ENCODE measurements at places on chromosomes 2 and 18.

DNA sequence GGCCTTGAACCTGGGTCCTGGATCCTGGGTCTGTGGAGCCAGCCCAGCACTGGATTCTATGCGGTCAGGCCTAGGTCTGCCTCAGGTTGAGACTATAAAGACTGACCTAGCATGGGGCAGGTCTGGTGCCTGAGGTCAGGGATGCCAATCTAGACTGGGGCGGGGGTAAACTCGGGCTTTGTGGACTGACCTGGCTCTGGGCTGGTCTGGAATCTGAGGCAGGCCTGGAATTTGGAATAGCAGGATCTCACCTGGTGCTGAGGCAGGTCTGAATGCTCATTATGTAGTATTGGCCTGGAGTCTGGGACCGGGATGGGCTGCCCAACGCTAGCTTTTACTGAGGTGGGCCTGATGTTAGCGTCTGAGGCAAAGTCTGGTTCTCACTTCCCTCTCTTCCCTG lies 256.0 kb downstream of the KIAA1328 start:
- no peak for DNase-seq

- no peak for DNase-seq
These were observed 42.0 kb downstream of the RTP5 start for GRCh38 chr2:241911551-241911950.

GRCh38 chr18:62625019-62625418 lies 90.3 kb upstream of the PHLPP1 start:
- DNase-seq, result no peak

DNA sequence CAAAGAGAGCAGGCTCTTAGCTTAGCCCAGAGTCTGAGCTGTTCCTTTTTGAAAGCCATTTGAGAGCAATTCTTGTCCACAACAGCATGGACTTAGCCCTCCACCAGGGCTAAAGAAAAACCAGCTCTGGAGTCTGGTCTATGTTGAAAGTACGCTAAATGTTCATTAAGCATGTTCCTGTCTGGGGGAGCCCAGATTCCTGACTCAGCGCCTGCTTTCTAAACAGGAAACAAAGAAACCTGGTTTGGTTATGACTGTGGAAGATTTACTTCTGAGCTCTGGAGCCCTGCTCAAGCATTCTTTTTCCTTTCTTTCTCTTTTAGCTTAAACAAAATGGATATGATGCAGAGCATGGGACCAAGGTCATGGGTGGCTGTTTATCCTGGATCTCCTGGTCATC lies 279.8 kb downstream of the RBM43 start:
- DNase-seq, result peak; percentile 14

DNA sequence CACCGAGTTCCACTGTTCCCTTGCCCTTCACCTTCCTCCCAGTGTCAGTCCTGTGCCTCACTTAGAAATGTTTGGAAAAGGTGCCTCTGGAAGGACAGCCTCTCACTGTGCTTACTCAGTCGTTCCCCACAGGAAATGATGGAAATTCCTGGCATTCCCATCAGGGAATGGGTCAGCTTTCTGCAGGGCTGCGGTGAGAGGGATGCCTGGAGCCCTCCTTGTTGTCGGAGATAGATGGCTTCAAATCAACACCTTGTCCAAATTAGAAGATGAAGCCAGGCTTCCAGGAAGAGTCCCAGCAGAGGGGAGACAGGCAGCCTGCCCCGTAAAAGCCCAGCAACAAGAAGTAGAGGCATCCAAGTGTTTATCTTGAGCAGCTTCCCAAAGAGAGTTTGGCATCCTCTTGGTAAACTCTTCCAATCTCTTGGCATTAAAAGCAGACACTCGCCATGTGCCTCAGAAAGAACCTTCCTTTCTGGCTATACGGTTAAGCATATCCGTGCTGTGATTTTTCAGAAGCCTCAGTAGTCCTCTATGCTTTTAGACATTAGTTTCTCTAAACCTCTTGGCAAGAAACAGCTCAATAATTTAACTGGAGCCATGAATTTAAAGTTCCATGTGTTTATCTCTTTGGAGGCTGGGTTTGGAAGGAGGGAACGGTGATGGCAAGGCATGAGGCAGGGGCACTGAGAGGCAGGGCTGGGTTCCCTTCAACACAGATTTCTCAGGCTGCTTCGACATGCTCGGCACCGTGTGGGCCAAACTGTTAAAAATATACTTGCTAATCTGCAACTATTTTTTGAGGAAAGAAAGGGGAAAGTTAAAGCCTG lies 25.1 kb downstream of the COLEC12 start:
- peak; percentile 96 for DNase-seq

DNA sequence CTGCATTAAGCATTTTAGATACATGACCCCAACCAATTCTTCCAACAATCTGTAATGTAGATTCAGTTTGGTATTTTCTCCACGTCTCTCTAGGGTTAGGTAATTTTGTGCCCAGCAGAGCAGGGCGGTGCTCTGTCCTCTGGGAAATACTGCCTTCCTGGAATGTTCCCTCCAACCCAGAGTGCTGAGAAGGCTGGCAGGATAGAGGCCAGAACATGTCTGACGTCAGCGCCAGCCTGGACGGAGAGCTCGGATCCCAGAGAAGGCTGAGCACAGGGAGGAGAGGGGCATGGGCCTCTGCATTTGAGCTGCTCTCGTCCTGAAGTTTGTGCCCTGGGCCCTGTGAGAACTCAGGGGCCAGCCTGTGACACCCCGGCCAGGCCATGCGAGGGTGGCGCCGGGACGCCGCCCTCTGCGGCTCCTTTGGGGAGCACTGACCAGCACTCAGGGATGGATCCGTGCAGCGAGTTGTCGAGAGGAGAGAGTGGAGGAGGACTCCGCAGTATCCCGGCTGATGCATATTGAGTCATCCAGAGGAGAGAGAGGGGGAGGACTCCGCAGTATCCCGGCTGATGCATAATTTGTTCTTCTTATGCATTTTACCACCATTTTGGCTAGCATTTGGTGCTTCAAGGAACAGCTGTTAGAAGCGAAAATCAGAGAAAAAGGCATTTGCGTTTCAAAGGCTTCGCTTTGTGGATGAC lies 80.0 kb upstream of the PXDN start:
- DNase-seq, result no peak

GRCh38 chr2:165795011-165795410 lies 964 bp upstream of the GALNT3 start:
- no peak for DNase-seq

- DNase-seq, result no peak
These were observed 20.7 kb upstream of the SNTG2 start for GRCh38 chr2:929925-930324.

GRCh38 chr2:55581435-55581834 lies 36.0 kb downstream of the PPP4R3B start:
- peak; percentile 8 for DNase-seq

DNA sequence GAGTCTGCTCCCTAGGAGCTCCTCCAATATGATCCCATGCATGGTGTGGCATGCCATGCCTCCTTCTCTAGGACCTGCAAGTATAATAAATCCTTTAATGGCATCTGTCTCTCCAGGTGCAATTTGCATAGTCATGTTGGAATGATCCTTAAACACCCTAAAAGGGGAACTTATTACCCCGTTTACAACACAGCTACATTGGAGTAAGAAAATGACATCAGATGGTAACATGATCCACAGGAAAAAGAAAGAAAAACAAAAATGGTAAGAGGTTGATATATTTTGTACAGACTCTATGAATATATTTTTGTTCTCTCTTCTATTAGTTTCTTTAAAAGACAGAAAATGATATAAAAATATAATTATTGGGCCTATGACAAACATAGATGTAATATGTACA lies 79.0 kb downstream of the CRACDL start:
- DNase-seq, result no peak

- no peak for DNase-seq
These were observed 124.1 kb downstream of the RAPGEF4 start for GRCh38 chr2:172859581-172860335.

DNA sequence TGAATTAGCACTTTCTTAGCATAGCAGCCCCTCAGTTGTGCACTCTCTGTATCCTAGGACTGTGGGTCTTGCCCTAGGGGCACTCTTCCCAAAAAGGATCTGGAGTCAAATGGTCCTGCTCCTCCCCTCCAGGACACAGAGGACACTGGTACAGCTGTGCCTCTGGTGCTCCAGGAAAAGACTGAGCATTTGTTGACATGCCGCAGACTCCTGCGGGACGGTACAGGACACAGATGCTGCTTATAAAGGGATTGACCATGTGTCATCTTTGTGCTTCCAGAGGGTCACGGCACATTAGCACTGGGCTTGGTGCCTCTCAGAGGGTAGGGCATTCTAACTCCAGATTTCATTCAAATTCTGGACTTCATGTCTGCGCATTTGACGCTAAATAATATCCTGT lies 110.5 kb downstream of the KLF7 start:
- no peak for DNase-seq

DNA sequence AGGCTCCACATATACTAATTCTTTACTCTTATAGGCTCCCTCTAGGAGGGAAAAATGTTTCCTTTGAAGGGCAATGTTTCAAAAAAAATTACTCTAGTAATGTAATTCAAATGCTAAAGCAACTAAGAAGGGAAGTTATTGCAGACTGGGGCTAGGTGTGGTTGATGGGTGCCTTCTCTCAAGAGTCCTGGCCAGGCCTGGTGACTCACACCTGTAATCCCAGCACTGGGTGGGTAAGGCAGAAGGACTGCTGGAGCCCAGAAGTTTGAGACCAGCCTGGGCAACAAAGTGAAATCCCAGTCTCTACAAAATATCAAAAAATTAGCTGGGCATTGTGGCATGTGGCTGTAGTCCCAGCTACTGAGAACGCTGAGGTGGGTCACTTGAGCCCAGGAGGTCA lies 31.2 kb upstream of the CDKL4 start:
- DNase-seq, result no peak

- no peak for DNase-seq
These were observed 164.3 kb downstream of the TRABD2A start for GRCh38 chr2:84716564-84716963.

DNA sequence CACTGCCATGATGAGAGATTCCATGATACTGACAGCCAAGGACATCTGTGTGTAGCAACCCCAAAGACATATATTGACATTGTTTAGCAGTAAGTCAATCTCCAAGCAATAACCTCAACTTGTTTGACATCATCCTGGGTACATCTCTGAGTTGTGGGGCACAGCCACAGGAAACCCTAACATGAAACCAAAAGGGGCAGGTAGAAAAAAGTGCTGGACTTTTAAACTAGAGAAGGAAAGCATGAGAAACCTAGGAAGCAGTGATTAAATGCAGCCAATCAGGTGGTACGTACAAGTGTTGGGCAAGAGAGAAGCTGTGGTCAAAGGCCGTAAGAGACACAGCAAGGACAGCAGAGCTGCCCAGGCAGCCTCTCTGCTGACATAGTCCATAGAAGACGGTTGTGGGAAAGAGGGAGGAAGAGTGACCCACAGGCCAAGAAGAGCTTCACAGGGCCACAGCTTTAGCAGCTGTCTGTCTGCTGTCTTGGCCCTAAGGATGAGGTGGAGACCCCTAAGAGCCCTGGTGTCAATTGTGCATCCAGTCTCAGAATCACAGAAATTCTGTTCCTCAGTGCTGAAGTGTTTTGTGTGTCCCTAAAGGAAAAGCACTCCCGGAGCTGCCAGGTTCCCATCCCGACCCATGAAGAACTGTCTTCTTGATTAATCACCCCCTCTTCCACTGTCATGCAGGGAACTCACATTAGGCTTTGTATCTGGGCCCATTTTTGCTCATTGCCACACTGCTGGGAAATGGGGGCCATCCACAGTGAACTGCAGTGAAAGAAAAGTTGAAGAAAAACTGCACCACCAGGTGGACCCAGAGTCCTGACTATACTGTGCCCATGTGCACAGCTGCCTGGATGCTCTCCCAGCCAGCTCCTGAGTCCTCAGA lies 25.4 kb upstream of the CHN1 start:
- peak; percentile 37 for DNase-seq

DNA sequence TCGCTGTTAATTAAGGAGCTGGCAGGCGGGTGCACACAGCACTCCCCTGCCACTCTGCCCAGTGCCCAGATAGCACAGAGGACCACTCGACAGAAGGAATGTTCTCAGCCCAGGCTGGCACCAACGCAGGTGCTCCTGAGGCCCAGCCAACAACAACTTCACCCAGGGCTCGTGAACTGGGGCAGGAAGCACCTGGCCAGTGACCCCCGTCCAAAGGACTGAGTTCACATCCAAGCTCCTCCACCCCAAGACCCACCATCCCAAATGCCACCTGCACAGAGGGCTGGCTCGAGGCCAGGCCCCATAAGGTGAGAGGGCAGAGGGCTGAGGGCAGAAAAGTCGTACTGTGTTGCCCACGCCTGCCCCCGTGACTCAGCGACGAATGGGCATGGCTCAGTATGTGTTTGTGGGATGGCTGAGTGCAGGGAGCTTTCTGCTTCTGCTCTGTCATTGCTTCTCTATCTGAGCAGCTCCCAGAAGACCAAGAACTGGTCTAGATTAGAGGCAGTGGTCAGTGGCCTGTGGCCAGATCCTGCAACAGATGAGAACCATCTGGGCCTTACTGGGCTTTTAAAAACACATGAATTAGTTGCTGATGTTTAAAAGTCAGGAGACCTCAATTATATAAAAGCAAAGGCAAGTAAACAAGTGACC lies 68.4 kb downstream of the POLR1A start:
- peak; percentile 66 for DNase-seq

DNA sequence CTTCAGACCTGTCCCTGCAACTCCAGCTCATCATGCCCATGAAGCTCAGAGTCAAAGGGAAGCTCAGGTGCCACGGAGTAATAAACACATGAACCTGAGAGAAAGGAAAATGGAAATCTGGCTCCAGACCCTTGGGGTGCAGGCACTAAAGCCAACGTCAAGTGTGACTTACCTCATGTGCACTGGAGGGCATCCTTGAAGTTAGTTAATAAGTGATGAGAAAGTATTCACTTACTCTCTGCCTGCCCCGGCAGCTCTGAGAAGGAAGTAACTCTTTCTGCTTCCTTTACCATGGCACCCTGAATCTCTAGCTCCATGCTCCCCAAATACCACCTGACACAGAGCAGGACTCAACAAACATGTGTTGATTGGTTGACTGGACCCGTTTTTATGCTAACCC lies 21.4 kb upstream of the AGAP1 start:
- DNase-seq, result no peak

- no peak for DNase-seq
These were observed 161.4 kb downstream of the RPIA start for GRCh38 chr2:88852753-88853402.

GRCh38 chr2:86744152-86744551 lies 24.1 kb downstream of the RMND5A start:
- no peak for DNase-seq

- DNase-seq, result peak; percentile 60
These were observed 306.0 kb upstream of the EPC2 start for GRCh38 chr2:148338541-148338940.

DNA sequence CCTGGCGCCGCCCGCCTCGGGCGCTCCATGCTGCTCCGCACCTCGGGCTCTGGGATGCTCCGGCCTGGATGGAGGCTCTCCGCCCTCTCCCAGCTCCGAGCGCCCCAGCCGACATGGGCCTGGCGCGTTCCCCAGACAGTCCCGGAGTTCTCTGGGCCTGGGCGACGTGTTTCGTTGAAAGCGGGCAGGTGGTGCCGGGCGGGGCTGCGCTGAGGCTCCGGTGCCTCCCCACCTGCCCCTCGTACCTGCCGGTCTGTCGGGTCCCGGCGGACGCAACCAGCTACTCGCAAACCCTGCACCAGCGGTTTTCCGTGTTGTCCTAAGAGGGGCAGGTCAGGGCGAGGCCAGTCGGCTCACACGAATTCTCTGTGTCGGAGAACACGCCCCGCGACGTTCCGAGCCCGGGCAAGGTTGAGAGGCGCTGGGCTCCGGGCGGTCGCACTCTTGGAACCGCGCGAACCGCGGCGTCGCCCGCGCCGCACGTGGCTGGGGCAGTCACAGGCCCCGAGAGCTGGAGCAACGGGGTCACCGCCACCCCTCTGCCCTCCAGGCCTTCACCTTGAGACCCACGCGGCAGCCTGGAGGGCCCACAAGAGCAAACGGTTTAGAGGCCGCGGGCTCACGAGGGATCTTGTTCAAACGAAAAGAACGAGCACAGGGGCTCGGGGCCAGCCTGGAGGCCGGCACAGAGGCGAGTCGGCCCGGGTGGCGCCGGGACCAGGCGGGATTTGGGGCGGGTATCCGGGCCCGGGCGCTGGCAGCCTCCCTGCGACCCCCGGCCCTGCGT lies 4.2 kb upstream of the SIX2 start:
- no peak for DNase-seq
